ENCODE measurements at places on chromosomes 1 and 21.
A peak's percentile ranks its signal among the peaks of the same experiment; 100 is the strongest.

DNA sequence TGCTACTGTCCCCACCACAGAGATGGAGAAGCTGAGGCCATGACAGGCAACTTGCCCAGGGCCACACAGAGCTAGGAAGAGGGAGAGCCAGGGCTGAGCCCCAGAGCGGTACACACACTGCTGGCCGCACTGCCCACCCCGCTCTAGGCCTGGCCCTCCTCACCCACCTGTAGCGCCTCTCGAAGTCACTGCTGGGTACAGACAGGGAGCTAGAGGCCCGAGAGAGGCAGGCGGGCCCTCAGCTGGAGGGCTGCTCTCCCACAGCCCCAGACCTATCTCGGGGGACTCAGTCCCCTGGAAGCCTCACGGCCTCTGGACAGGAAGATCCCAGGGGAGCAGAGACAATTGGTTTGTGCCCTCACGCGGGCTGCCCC, 17.3 kb upstream of the PLEKHG5 start:
- DNase-seq: no peak

DNA sequence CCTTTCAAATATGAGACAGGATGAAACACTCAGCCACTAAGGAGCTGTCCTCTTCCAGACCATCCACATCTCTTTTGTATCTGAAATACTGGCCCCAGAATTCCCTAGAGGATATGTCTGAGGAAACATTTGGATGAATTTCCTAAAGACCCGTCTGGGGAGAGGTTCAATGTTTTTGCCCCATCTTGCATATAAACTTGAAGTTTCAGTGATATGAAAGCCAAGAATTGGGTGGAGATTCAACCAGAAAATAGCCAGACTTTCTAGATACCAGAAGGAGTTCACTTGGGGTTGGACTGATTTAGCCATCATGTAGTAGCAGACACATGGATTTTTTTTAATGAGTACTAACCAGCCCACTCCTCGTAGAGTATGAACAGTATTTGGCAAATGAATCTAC, 182.0 kb downstream of the PLPP3 start:
- no peak for DNase-seq

- DNase-seq: no peak
These were observed 32.0 kb upstream of the MYOCOS start for GRCh38 chr1:171590022-171590421.

GRCh38 chr1:29630756-29631155, 394.4 kb downstream of the PTPRU start:
- no peak for DNase-seq

DNA sequence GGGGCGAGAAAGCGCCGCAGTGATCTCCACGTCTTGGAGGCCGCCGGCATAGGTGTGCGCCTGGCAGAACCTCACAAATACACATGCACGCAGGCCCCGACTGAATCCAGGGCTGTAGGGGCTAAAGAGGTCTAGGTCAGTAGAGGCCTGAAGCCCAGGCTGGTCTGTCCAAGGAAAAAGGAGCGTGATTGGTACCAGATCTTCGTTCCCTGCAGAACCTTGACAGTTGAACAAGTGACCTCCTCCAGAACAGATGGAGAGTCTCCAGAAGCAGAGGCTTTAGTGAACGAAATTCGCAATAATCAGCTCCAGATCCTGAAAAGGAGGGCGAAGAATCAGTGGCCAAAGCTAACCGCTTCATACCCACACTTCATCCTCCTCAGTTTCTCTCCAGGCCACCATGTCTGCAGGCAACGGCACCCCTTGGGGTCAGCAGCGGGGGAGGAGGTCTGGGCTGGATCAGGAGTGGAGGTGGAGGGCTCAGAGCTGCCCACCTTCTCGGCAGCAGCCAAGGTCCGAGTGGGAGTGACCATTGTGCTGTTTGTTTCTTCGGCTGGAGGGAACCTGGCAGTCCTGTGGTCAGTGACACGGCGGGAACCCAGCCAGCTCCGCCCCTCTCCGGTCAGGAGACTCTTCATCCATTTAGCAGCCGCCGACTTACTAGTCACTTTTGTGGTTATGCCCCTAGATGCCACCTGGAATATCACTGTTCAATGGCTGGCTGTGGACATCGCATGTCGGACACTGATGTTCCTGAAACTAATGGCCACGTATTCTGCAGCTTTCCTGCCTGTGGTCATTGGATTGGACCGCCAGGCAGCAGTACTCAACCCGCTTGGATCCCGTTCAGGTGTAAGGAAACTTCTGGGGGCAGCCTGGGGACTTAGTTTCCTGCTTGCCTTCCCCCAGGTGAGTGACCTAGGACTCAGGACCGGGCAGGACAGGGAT, 749 bp upstream of the PEX11B start:
- peak; percentile 52 for DNase-seq

DNA sequence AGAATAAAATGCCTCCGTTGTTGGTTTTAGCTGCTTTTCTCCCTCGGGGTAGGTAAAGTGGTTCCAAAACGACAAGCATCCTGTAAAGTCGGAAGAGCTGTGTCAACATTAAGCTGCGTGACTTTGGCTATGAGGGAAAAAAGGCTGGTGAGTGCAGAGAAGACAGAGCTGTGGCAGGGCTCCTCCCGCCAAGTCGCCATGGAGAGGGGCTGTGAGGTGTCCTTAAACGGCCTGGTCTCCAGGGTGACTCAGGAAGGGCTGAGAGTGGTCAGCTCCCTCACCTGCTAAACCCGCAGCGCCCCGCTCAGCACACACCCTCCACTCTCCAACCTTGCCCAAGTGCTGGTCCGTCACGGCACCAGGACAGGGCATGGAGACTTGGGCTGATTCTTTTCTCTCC, 91.6 kb upstream of the SAMD11 start:
- no peak for DNase-seq

DNA sequence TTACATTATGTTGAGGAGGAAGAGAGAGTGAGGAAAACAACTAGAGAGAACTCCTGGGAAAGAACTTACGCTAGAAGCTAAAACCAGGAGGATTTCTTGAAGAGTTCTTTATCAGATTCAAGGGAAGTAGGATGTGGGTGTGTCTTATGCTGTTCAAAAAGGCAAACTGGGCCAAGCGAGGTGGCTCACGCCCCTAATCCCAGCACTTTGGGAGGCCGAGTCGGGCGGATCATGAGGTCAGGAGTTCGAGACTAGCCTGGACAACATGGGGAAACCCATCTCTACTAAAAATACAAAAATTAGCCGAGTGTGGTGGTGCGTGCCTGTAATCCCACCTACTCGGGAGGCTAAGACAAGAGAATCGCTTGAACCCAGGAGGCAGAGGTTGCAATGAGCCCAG, 23.1 kb downstream of the SMG7 start:
- no peak for DNase-seq

- DNase-seq: peak; percentile 71
These were observed 9.5 kb downstream of the RNU1-2 start for GRCh38 chr1:16905110-16905867.

GRCh38 chr1:209527372-209527771, 56.1 kb upstream of the CAMK1G start:
- no peak for DNase-seq

DNA sequence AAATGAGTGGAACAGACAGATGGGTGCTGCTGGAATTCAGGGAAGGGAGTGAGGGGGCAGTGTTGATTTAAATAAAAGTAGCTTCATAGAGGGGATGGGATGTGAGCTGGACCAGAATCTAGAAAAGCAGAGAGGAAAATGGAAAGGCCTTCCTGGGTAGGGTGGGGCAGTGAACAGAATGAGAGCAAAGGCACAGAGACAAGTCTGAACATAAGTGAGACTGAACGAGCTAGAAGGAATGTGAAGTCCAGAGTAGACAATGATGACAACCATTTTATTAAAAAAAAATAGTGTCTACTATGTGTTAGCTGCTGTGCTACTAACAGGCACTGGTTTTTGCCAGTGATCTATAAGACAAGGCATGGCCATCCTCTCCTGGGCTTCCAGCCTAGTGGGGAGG, 36.0 kb downstream of the ELK4 start:
- DNase-seq: no peak

- no peak for DNase-seq
These were observed 44.1 kb upstream of the C1orf105 start for GRCh38 chr1:172376431-172376830.

DNA sequence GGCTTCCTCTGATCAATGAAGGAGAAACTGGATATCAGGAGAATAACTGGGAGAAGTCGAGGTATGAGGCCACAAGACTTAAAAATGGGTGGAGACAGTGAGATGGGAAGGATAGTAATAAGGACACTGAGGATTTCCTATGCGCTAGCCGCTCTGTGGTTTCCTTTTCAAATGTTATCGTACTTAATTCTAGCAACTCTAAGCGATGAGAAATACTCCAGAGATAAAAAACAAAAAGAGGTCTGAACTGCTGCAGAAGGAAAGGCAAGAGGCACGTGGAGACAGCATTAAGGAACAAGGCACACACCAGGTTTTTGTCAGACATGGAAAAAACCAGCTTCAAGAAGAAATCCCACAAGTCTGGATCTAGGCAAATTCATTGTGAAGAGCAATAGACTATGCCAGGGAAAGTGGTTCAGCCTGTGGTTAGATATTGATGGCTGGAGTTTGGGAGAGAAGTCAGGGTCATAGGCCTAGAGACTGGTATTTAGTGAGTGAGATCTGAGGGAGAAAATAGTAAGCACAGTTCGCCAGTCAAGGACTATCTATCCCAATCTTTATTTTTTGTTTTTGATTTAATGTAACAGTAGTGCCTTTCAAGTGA, 5.3 kb downstream of the CLCA2 start:
- DNase-seq: no peak

GRCh38 chr1:239718997-239719628, 332.7 kb downstream of the CHRM3 start:
- DNase-seq: no peak

DNA sequence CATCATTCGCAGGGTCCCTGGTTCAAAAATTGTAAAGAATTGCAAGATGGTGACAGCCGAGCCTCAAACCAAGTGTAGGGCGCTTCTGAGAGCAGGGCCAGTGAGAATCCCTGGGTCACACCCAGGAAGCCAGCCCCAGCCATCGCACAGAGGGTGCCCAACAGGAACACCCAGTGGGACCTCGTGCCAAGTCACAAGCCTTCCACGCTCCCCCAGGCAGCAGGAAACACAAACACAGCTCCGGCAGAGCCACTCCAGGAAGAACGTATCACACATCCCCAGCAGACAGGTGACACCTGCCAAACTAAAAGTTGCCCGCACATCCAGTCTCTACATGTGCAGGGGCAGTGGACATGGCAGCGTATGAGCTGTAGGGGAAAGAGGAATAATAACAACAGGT, 20.2 kb downstream of the DHRS3 start:
- DNase-seq: no peak

DNA sequence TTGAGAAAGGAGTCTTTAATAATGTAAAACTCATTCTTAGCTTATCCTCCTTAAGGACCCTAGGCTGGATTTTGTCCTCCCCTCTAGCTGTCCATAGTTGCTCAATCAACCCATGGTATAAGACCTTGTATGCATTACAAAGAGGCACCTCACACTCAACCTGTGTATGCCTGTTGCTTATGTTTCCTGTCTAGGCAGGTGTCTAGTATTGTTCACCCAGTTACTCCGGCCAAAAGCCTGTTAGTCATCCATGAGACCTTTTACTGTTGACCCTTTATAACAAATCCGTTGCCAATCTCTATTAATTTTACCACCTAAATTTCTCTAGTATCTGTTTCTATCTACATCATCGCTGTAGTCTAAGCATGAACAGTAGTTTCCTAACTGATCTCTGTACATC, 3.7 kb downstream of the LYPLAL1 start:
- no peak for DNase-seq

DNA sequence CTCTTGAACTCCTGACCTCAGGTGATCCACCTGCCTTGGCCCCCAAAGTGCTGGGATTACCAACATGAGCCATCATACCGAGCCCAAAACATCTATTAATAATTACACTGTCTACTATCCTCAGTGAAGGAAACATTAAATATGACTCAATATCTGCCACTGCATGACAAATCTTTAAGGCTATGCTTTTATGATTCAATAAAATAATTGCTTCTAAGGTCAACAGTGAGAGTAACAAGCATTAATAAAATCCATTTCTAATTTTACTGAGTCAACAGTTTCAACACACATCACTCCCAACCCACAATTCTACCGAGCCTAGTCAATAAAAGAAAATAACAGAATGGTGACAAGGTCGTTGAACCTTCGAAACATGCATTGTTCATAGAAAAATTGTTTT, 125.5 kb upstream of the CHRM3 start:
- DNase-seq: no peak

DNA sequence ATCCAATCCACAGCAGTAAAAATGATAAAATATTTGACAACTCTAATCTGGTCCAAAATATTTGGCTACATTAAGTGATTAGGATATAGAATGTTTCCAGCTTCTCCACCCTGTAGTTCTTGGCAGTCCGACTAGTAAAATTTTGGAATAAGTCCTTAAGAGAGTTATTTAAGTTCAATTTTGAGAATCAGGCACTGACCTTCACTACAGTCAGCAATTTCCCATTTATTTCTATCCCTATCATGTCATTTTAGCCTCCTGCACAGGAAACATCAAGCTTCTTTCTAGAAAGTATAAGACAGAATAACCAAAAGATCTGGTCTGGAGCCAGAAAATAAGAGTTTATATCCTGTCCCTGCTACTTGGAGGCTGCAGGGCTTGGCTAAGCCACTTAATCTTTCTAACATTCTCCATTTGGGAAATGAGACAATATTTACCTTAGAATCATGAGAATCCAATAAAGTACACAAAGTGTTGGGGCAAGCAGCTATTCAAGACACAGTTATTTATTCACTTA, 162.2 kb downstream of the DPYD start:
- DNase-seq: no peak

DNA sequence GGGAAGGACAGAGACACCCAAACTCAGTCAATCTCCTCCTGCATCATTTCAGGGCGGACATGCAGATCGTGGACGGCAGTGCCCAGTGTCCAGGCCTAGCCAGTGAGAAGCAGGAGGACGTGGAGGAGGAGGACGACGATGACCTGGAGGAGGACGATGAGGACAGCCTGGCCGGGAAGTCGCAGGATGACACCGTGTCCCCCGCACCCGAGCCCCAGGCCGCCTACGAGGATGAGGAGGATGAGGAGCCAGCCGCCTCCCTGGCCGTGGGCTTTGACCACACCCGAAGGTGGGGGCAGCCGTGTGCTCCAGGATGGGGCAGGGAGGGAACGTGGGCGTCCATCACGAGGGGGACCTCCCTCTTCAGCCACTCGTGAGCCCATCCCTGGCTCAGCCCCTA, 23.6 kb upstream of the ARHGEF16 start:
- no peak for DNase-seq

DNA sequence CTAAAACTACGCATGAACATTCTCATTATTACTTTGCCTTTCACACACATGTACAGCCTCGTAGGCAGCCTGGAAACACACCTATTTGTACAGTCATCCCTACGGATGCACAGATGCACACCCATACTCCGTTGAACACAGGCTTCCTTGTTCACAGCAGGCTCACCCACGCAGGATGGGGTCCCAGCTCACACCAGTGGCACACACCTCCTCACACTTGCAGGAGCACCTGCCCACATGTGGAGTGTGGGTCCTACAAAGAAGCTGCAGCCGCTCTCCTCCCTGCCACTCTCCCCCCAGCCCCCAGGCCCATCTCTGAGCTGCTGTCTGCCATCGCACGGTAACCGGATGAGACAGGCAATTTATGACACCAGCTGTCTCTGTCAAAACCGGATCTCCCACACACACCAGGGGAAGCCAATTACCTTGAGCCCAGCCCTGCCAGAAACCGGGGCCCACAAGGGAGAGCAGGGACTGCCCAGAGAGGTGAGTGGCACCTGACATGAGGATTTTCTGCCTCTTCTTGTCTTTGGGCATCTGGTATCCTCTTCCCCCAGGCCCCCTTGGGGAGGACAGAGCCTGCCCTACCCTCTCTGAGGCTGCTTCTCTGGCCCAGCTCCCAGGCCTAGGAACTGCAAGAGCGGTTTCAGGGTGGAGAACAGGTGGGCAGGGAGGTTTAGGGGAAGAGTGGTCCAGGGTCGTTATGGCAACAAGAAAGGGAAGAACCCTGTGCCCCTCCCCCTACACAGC, 175.4 kb downstream of the IGSF21 start:
- no peak for DNase-seq

GRCh38 chr1:83996621-83997020, 2.3 kb downstream of the TTLL7 start:
- no peak for DNase-seq
